ENCODE measurements at places on chromosomes 7 and 10.

- DNase-seq: no peak
These were observed 33.9 kb downstream of the PTER start for GRCh38 chr10:16470747-16471146.

DNA sequence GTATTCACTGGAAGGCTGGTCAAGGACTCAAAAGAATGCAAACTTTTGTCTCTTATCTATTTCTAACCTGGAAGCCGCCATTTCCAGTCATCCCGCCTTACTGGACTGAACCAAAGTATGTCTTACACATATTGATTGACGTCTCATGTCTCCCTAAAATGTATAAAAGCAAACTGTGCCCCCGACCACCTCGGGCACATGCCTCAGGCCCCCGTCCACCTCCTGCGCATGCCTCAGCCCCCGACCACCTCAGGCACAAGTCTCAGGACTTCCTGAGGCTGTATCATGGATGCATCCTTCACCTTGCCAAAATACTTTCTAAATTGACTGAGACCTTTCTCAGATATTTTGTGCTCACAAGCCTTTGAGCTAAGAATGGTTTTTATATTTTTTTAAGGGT, 148.6 kb downstream of the PTPRN2 start:
- DNase-seq: no peak

- no peak for DNase-seq
These were observed 37.4 kb downstream of the FOXL3 start for GRCh38 chr7:327233-327931.

DNA sequence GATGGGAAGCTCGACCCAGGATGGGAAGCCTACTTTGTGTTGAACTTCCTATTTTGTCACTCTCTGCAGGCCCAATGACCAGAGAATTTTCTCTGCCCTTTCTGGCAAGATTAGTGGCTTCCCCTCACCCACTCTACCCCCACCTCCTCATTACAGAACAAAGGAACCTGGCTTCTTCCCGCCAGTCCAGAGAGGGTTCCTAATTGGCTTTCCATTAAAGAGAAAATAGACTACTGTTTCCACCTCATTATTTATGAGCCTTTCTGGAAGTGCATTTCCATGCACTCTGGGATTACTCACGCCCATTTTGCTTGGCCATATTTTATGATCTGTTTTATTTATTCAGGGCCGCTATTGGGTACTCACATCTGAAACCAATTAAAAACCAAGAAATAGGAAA, 94.9 kb upstream of the TCF7L2 start:
- no peak for DNase-seq

- no peak for DNase-seq
These were observed 34.3 kb downstream of the NACAD start for GRCh38 chr7:45054442-45054841.

DNA sequence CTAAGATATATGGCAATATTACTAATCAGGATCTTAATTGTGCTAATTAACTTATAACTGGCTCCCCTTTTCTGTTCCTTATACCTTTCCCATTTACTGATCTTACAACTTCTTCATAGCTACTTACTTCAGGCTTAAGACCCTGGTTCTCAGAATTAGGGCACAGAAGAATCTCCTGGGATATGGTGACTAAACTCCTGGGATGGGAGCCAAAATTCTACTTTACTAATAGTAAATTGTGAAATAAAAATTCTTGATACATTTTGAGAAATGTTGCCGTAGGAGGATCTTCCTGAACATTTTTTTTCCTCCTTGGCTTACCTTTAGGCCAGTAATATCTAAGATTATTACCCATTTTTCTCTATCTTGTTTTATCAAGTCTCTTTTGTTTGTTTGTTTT, 309.5 kb downstream of the ATRNL1 start:
- no peak for DNase-seq

DNA sequence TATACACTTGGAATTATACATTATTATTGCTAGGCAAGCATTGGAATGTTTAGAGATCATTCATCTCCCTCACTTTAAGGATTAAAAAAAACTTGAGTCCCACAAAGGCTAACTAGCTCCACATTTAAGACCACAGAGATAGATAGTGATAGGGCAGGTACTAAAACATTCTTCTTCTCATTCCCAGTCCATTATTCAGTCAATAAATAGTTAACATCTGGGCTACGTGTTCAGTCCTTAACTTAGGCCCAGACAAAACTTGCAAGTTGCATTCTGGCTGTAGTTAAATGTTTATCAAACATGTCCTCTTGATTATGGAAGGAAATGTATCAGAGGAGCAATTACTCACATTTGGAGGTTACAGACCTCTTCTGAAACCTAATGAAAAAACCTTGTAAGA, 2.4 kb downstream of the GNG11 start:
- DNase-seq: no peak

- no peak for DNase-seq
These were observed 108.3 kb downstream of the SLC25A40 start for GRCh38 chr7:87767827-87768226.

GRCh38 chr7:39582536-39582935, 16.3 kb downstream of the YAE1 start:
- no peak for DNase-seq

- DNase-seq: no peak
These were observed 142.1 kb downstream of the PHTF2 start for GRCh38 chr7:77940647-77941046.

DNA sequence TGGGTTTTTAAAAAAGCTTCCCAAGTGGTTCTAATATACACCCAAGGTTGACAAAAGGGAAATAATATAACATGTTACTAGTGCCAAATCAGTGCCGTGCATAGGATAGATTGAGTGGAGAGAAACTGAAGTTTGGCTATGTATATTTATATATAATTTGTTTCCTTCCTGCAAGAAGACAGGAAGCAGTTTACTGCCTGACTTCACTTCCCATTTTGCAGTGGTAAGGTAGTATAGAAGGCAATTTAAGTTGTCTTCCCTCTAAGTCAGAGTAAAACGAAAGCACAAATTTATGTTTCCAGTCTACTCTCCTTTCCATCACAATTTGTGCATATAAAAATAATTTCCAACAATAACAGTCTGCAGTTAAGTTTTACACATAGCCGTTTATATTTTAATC, 3.4 kb upstream of the HYCC1 start:
- DNase-seq: no peak

DNA sequence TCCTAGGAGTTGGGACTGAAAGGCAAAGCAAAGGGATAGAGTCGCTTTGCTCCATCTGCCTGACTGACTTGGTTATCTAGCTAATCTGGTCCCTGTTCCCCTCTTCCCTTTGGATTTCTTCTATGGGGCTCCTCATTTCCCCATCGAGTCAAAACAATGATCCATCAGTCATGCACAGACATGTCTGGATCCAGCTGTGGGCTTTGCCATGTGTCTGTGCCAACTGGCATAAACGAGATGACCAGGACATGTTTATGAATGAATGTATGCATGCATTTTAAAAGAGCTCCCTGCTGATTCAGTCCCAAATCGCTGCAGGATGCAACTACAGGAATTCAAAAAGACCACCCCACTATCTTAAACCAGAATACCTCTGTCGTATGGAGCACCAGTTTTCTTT, 122.0 kb downstream of the ARL4A start:
- DNase-seq: no peak

DNA sequence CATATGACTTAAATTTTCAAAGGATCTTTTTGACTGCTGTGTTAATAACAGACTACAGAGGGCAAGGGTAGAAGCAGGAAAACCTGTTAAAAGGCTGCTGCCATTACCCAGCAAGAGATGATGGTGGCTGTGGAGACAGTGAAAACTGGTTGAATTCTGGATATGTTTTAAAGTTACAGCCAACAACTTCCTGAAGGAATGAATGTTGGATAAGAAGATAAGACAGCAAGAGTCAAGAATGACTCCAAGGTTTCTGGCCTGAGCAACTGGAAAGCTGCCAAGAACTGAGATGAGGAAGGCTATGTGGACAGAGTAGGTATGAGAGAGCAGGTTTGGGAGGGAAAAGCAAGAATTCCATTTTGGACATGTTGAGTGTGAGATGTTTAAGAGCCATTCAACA, 19.1 kb downstream of the CNOT4 start:
- no peak for DNase-seq

GRCh38 chr10:113379091-113379490, 173.8 kb upstream of the HABP2 start:
- DNase-seq: no peak

GRCh38 chr10:93873420-93874115, 20.2 kb upstream of the SLC35G1 start:
- no peak for DNase-seq

DNA sequence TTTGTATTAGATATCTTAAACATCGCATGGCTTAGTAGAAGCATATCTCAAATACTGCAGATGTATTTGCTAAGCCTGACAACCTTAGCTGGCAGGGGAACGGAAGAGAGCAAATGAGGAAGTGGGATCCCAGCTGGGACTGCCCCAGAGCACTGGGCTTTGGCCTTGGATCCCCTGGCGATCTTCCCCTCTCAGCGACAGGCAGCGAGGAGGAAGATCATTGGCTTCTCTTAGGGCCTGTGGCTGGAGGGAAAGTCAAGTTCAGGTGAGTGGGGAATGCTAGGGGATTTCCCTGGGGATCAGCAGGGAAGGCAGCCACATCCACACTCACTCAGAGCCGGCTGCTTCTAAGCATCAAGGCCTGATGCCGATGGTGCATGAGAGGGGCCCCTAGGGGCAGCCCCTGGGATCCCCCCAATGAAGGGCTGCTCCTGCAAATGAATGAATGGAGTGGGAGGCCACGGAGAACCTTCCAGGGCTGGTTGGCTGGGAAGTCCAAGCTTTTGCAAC, 42.0 kb downstream of the LYZL2 start:
- no peak for DNase-seq

DNA sequence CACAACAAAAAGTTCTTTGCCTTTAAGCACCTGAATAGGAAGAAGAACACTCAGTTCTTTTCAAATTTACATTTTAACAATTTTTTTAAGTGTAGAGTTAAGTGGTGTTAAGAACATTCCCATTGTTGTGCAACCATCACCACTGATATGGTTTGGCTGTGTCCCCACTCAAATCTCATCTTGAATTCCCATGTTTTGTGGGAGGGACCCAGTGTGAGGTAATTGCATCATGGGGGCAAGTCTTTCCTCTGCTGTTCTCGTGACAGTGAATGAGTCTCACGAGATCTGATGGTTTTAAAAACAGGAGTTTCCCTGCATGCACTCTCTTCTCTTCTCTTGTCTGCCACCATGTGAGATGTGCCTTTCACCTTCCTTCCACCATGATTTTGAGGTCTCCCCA, 155.7 kb downstream of the PLXNA4 start:
- no peak for DNase-seq

GRCh38 chr10:89475125-89475524, 60.3 kb downstream of the SLC16A12 start:
- DNase-seq: no peak

- DNase-seq: no peak
These were observed 1212.4 kb downstream of the SORCS1 start for GRCh38 chr10:105952153-105952552.

DNA sequence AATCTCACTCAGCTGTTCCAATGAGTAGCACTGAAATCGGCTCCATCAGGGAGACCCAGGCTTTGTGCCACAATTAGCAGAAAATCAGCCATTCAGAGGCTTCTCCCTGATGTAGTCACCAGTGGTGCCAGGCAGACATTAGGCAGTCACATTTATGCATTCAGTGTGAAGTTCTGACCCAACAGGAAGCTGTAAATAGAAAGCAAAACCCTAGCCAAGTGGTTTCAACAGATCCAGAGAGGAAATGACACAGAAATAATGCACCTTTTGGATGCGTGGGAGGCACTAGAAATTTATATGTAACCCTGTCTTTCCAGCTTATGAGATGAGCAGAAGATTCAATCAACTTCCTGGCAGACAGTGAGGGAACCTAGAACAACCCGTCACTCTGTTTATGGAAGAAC, 186.4 kb downstream of the PDE1C start:
- DNase-seq: no peak

DNA sequence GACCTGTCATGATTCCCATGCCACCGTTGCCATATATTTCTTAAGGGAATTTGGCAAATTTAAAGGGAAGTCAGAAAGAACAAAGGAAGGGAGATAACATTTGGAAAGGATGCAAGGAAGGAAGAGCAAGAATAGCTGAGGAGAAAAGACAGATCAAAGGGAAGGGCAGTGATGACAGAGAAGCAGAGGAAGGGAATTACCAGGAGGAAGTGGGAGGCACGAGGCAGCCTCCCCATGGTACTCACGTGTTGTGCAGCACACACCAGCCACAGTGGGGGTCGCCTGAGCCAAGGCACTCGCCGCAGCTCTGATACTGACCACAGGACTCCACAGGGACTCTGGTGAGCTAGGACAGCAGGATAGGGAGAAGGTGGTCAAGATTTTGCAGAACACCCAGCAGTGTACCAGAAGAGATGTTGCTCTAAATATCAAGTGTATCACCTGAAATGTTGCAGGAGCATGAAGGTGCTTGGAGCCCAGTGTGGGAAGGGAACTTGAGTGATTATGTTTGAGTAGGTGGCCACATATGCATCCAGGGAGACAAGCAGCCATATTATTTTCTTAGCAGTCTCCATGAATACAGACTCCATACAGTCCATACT, 335.3 kb downstream of the PLXNA4 start:
- DNase-seq: no peak
